ENCODE measurements at places on chromosomes 7 and 10. TPM values are rescaled to one million over a fixed set of nuclear protein-coding genes. Genes with fewer than 3 reads are reported as not detected.
A peak's percentile ranks its signal among the peaks of the same experiment; 100 is the strongest.

DNA sequence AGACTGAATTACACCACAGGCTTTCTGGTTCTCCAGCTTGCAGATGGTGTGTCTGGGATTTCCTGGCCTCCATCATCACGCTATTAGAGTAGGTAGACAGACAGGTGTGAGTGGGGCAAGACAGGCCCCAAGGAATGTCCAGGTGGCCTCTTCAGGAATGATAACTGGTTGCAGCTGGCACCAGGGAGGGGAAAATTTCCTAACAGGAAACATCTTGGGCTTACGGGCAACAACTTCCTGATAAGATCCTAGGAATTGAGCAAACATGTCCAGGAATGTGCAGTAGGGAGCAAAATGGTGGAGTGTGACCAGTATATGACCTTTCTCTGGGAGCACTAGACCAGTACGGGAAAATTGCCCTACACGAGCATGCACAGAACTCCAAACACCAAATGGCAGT lies 11.3 kb downstream of the XRCC2 start:
- H3K4me3 ChIP-seq: no peak overlapping the region
- H3K27me3 ChIP-seq: no peaks in the 10 kb centered on the region
- no peaks in the 10 kb centered on the region for H3K4me1 ChIP-seq

- H3K4me3 ChIP-seq: no peak overlapping the region
- no peaks in the 10 kb centered on the region for H3K27me3 ChIP-seq
- H3K36me3 ChIP-seq: no peaks in the 10 kb centered on the region
Observed at GRCh38 chr10:92855560-92855959, 7.2 kb downstream of the EXOC6 start.

LBX1 gene
- not detected for total RNA-seq

DNA sequence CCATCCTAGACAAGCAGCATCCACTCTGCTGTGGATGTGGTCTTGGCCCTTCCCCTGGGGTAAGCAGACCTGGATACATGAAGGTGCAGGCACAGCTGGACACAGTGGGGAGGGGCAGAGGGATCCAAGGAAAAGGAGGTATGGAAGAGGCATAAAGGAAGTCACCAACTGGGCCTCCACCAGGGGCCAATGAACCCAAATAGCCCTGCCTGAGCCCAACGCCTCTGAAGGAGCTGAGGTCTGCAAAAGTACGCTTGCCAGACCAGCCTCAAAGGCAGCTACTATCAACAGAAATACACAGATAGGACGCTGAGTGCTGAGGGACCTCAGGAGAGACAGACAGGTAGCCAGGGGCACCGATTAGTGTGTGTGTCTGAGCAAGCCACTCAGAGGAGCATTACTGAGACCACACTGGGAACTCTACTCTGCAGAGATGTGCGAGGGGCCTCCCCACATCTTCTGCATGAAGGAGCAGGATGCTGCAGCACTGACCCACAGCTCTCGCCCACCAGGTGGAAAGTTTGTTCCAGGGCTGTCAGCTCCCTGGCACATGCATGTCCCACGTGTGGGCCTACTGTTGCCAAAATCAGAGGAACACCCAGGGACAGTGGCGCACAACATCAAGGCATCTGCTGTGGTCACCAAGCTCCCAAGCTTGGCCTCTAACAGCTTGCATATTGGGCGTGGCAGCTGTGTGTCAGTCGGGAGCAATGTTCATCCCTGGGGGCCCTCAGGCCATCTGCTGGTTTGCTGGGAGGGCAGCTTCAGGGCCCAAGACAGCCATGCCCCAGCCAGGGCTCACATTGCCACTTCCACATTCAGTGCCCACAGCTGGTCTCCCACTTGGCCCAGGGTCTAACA lies 40.0 kb downstream of the MKI67 start:
- H3K27ac ChIP-seq: peak overlapping the region; percentile 14
- H3K4me1 ChIP-seq: peaks cover 2% of the 10 kb centered on the region
- no peak overlapping the region for H3K4me3 ChIP-seq
- H3K36me3 ChIP-seq: no peaks in the 10 kb centered on the region
- DNase-seq: no peak

FZD8 gene
- total RNA-seq: 1.5 TPM

MRC1 gene
- 0.07 TPM for total RNA-seq

GRCh38 chr10:17229717-17229966 lies 1.6 kb downstream of the VIM start:
- no peaks in the 10 kb centered on the region for H3K27me3 ChIP-seq
- H3K27ac ChIP-seq: peak overlapping the region; percentile 98
- H3K36me3 ChIP-seq: peaks cover 4% of the 10 kb centered on the region
- H3K4me1 ChIP-seq: peaks cover 63% of the 10 kb centered on the region

Measured in T-helper 17 cell (primary cell).